ENCODE measurements at places on chromosomes 2 and 18.

- no peak for DNase-seq
These were observed 48.8 kb downstream of the MAPRE2 start for GRCh38 chr18:35089891-35090550.

- no peak for DNase-seq
These were observed 10.5 kb upstream of the FAM124B start for GRCh38 chr2:224412141-224413015.

- DNase-seq = no peak
These were observed 40.8 kb upstream of the COX7A2L start for GRCh38 chr2:42401773-42402172.

DNA sequence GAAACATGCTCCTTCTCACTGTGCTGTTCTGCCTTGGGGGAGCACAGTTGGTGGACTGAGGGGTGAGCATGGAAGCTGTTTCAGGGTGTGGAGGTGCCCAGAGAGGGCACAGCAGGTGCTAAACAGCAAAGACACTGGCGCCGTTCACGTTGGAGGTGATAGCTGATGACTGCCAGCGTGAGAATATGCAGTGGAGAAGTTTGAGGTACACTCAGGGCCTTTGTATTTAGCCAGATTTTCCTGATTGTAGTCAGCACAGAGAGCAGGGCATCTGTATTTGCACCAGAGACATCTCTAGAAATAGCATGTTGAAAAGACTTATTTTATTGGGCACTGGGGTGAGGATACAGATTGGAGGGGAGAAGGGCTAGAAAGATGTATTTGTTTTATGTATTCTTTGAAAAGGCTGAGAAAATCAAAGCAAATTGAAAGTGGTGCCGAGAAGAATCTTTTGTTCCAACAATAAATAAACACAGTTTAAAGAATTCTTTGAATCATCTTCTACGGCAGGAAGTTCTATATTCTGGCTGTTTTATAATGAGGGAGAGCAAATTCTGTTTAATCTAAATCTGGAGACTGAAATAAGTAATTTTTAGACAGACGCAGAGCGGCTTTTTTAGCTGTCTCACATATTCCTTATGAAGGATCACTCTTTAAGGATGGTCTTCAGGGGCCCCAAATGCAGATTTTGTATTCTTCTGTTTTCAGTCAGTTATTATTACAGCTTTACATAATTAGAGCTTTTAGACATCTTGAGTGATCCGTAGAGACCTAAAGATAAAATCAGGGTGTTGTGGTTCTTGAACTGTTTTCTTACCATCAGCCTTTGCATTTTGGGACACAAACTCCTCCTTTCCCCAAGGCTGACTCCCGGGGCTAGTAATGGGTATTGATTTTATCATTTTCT lies 7.1 kb downstream of the ZNF532 start:
- no peak for DNase-seq

DNA sequence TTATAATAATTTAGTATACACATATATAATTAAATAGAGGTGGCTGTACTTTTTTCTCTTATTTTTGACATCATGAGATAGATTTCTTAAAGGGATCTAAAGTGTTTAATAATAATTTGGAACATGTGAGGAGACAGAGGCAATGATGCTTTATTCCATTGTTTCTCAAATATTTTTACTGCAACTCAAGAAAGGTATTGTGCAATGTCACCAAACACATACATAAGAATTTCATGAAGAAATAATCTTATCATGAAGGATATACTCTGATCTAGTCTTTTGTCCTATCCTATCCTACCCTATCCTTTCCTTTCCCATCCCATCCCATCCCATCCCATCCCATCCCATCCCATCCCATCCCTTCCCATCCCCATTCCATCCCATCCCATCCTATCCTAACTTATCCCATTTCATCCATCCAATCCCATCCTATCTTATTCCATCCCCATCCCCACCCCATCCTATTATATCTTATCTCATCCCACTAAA lies 232.1 kb upstream of the SMIM21 start:
- DNase-seq = no peak

DNA sequence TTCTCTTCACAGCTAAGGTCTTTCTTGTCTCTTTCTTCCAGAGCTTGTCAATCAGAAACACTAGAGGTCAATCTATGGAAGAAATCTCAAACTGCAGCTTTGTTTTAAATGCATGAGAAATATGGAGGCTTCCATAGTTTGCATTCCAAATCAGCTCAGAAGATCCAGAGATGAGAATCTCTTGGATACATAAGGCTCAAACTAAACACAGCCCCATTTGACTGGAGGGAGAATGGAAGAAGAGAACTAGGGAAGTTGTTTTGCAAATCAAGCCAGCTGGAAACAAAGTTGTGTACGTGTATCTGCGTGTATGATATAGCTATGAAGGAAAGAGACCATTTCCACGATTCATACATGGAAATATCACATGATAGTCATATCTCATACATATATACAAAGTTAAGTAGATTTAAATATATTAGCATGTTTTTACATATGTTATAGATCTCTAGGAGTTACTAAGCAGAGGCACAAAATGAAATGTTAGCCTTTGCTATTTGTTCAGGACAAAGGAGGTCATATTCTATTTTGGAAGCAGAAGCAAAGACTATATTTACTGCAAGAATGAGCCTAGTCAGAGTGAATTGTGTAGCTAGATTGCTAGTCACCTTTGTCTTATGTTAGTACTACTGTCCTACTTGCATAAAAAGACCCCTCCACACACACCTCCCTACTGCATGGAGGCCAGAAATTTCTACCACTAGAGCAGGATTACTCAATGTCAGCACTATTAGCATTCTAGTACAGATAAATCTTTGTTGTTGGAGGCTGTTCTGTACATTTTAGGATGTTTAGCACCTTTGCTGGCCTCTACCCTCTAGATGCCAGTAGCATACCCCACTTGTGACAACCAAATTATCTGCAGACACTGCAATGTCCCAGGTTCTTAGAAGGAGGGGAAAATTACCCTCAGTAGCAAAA lies 303.5 kb upstream of the CHAC2 start:
- no peak for DNase-seq

DNA sequence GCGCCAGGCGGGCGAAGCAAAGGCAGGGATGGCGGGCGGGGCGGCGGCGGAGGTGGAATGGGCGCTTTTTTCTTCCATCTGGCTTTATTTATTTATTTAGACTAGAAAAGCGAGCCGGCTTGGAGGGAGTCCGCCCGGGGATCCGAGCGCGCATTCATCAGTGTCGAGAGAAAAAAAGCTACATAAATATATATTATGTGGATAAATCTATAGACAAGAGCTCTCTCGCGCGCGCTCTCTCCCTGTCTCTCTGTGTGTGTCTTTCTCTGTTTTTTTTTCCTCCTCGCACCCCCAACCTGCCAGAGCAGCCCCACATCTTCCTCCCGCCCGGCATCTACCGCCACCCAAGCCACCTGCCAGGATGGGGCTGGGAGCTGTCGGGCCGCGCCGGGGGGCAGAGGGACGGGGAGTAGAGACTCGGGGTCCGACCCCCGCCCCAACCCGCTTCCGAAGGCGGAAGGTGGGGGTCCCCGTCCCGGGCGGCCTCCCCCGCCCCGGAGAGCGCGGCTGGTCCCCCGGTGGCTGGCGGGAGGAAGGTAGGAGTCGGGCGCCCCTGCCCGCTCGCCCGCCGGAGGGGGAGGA lies 972 bp upstream of the CELF4 start:
- DNase-seq = no peak
